WERI-Rb-1 (cell line): ENCODE measurements at places on chromosomes 13 and 19.

DNA sequence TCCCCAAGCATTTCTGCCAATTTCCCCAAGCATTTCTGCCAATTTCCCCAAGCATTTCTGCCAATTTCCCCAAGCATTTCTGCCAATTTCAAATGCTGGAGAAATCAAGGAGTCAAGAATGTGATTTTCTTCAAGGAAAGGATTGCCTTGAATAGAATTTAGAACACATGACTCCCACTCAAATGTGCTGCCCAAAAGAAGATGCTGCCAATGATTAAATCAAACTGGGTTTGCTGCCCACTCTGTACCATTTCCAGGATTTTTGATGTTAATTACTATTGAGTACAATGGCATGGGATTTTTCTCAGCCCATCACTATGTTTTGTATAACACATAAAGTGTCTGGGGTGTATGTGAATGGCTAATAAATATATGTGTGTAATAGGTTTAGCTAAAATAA is 21.9 kb upstream of the ENOX1 start:
- no peak for DNase-seq

DNA sequence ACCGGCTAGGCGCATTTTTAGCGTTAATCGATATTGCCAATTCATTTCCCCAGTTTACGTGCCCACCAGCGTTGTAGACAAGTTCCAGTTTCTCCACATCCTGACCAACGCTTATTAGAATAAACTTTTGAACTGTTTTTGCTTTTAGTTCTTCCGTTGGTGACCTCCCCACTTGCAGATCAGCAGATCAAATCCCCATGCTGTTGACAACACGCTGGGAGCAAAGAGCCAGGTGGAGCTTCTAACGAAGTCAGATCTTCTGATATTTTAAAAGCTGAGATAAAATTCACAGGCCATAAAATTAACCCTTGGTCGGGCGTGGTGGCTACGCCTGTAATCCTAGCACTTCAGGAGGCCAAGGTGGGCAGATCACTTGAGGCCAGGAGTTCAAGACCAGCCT is 21.2 kb downstream of the RCN3 start:
- DNase-seq: no peak

DNA sequence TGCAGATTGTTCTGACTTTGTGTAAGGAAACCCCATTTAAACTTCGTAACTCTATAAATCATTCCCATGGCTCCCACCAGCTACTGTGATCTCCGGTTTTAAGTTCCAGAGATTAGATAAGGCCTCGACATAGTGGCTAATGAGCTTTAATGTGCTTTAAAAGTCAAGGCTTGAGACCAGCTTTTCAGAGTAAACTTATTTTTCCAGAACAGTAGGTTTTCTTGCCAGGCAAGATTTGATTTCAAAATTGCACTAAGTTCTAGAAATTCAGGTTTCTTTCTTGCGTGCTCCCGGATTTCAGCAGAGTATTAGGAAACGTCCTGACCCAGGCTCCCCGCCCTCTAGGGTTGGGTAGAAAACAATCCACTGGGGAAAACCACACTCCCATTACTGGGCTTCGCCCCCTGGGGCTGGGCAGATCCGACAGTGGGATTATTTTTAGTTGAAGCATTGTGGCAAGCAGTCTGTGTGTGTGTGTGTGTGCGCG is 43.3 kb downstream of the CRYL1 start:
- peak; percentile 71 for DNase-seq

DNA sequence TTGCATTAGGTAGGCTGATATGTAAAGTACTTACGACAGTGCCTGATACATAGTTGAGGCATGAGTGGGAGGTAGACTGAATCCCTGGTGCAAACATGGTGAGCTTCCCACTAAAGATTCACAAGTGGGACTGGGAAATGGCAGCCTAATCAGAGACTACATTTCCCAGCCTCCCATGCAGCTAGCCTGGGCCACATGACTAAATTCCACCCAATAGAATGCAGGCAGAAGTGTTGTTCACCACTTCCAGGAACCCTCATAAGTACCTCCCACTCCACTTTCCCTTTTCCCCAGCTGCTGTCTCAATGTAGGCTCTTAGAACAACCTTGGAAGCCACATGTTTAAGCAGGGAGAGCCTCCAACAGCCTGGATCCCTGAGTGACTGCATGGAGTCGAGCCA is 104.9 kb downstream of the CACNA1A start:
- DNase-seq: no peak

- no peak for DNase-seq
These were observed 56.8 kb upstream of the GPR183 start for GRCh38 chr13:99363949-99364348.

DNA sequence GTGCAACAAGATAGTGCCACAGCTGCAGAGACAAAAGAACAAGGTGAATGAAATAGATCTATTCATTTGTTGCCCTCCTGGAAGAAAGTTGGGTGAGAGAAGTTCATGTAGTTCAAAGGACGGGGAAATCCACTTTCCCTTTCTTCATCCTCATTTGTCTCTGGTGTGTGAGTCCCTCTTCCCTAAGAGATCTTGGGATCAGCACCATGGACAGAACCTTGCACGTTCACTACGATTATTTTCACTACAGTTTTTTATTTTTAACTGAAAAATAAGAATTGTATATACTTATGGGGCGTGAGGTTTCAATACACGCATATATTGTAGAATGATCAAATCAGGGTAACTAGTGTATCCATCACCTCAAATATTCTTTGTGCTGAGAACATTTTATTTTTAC is 29.2 kb downstream of the NLRP5 start:
- DNase-seq: no peak
